GF-D8 (cell line): ENCODE measurements at places on chromosomes 16 and 17.

GRCh38 chr17:38507436-38507835 lies 79.2 kb downstream of the ARHGAP23 start:
- DNase-seq: no peak

- no peak for DNase-seq
These were observed 723.4 kb downstream of the MAF start for GRCh38 chr16:78877114-78877655.

GRCh38 chr16:63749276-63749675 lies 1372.6 kb downstream of the CDH11 start:
- DNase-seq: no peak

DNA sequence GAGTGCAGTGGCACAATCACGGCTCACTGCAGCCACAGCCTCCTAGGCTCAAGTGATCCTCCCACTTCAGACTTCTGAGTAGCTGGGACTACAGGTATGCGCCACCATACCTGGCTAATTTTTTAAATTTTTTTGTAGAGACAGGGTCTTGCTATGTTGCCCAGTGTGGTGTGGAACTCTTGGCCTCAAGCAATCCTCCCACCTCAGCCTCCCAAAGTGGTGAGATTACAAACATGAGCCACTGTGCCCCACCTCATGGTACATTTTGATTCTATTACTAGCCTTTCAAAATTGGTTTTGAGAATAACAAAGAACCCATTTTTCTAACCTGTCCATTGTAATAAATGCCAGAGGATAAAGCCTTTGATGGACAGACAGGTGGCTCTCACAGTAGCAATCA lies 1.4 kb downstream of the CCDC43 start:
- no peak for DNase-seq

DNA sequence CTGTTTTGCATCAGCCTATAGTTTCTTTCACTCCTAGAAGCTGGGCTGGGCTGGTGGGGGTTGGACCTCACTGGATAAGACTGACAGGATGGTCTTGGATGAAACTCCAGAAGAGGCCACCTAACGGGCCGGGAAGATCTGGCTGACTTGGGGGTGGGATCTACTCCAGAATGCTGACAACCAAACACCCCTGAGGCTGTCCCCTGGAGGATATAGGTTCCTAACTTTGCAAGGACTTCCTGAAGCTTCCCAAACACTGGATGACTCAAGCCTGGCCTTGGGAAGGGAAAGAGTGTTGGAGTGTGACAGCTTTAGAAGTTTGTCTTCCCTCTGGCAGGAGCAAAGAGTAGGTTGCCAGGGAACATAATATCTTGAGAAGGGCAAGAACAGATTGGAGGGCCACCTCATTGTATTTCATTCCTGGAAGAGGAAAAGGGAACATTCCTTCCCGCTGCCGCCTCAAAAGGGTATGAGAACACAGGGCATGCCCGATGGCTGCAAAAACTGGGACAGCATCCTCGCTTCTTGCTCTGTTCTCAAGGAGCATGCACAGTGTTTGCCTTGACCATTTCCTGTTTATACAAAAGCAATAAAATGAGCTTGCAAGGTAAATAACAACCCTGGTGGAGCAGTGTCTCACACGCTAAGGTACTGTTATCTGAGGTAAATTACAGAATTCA lies 6.8 kb upstream of the CYB5B start:
- no peak for DNase-seq

DNA sequence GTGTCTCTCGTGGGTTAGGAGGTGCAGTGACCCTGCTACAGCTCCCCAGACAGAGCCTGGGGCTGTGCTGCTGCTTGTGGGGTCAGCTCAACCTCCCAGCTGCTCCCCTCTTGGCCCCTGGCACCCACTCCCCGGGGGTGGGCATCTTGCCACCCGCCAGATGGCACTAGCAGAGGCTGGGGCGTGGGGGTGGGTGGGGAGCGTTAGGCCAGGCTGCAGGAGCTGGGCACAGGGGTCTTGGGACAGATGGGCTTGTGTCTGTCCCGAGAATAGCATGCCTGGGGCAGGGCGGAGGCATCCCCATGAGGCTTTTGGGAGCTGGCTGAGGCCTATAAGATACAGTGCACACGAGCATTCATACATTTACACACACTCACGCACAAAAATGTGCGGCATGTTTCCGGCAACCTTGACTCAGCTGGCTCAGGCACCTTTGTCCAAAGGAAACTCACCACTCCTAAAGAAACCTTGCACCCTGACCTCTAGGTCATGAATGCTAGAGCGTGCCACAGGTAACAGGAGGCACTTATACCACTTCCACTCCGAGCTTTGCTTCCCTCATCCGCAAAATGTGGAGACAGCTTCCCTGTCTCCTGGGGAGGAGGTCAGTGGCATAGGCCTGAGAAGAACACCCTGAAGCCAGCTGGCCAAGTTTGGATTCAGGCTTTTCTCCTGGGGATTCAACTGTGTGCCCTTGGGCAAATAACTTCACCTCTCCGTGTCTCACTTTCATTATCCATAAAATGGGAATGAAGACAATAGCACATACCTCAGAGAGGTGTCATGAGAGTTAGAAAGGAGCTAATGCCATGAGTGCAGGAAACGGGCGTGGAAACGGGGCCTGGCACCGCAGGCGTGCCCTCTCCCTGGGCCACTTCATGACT lies 78.9 kb upstream of the LHX1 start:
- no peak for DNase-seq

- DNase-seq: no peak
These were observed 42.0 kb upstream of the ACSF3 start for GRCh38 chr16:89051521-89052166.

- DNase-seq: no peak
These were observed 17.5 kb downstream of the ABCA9 start for GRCh38 chr17:69043098-69043734.

DNA sequence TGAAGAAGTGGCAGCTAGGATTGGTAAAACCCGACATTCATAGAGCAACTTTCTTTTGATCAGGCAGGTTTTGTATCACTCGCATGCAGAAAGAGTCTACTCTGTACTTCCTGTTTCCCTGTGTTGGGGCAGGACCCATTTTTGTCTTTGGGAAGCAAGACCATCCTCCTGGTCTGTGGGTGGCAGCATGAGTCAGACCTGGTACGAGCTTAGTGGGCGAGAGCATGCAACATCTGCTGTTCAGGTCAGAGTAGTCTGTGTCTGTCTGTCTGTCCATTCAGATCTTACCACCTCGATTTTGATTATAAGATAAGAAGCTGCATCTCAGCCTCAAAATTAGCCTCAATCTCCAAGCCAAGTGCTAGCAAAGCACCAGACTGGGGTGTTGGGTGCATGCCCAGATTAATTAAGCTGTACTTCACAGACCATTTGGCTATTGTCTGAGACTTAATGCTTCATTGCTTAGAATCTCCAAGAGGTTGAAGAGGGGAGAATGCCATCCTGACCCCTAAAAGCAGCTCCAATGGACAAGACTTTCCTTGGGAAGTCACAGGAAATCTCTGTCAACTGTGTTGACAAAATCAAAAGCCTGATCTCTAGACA lies 110.9 kb downstream of the XYLT1 start:
- DNase-seq: peak; percentile 26

DNA sequence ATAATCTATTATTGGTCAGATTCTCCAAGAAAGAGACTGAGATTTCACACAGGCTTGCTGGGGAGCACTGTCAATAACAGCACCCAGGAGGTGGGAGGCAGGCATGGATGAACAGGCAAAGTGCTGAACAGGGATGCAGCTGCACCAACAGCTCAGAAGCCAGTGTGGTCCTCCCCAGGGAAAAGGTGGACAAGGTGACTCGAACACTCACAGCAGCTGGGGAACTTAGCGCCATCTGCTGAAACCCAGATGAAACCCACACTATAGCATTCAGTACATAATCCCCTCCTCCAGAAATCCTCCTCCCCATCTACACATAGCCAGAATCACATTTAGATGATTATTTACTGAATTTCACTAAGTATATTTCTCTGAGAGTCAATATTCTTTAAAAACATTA lies 255.2 kb upstream of the WSB1 start:
- no peak for DNase-seq

- DNase-seq: peak; percentile 97
These were observed 42.2 kb upstream of the GSE1 start for GRCh38 chr16:85570735-85571562.

GRCh38 chr16:51473091-51473490 lies 322.0 kb upstream of the SALL1 start:
- DNase-seq: no peak

DNA sequence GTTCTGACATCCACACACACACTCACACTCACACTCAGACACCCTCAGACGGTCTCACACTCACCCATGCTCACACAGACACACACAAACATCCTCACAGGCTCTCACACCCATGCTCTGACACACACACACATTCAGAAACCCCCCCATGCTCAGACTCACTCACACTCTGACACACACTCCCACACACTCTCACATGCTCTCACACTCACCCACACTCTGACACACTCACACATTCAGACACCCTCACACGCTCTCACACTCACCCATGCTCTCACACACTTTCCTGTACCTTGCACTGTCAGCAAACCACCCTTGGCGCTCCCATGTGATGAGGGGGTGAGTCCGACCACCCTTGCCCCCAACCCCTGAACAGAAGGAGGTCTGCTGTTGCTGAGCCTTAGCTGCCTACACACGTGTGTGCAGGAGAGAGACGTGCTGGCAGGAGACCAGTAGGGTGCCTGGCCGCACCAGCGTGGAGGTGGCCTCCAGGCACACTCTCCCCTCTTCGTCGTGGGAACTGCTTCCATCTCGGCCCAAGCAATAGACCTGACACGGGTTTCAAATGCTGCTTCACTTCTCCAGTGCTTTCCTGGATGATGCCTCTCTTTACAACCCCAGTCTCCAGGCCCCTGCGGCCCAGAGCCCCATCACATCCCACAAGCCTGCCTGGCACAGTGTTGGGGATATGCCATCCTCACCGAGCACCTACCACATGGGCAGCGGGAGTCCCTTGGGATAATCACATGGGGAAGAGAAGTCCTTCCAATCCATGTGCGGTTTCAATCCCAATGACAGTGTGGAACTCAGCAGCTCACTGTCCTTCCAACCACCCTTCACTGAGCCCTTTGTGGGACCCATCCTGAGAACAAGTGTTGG lies 267.8 kb upstream of the FOXF1 start:
- no peak for DNase-seq

DNA sequence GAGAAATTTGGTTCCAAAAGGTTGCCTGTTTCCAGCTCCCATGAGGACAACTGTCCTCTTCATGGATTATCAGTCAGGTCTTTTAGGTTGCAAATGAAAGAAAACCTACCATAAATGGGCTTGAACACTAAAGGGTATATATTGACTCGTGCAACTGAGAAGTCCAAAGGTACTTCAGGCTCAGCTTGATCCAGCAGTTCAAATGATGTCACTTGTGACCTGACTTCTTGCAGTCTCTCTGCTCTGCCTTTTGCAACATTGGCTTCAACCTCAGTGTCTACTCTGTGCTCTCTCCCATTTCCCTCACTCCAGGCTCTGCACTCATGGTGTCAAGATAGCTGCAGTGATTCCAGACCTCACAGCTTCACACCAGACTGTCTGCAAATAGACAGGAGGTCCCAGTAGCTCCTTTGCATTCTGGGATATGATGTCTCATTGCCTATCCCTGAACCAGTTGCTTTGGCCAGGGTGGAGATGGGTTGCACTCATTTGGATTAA lies 5.5 kb upstream of the CALB2 start:
- DNase-seq: no peak

DNA sequence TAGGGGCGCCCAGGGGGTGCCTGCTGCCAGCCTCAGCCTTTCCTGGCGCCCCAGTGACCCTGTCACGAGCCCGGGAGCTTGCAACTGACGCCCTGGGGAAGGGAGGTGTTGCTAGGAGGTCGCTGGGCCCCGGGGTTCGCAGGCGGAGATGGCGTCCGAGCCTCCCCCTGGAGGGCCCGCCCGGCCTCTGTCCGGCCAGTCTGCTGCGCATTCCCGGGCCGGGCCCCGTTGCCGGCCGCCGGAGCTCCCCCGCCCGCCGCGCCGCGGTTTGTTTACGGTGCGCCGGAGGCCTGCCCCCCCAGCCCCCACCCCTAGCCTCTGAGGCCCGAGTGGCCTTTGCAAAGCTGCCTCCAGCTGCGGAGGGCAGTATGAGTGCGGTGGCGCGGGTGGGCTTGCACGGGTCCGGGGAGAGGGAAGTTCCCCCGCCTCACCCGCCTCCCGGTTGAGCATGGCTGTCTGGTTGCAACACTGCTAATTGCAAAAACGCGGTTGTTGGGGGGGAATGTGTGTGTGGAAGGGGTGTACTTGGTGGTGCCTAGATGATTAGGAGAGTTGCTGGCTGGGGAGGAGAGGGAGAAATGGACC lies 514 bp downstream of the THRA start:
- DNase-seq: peak; percentile 61

DNA sequence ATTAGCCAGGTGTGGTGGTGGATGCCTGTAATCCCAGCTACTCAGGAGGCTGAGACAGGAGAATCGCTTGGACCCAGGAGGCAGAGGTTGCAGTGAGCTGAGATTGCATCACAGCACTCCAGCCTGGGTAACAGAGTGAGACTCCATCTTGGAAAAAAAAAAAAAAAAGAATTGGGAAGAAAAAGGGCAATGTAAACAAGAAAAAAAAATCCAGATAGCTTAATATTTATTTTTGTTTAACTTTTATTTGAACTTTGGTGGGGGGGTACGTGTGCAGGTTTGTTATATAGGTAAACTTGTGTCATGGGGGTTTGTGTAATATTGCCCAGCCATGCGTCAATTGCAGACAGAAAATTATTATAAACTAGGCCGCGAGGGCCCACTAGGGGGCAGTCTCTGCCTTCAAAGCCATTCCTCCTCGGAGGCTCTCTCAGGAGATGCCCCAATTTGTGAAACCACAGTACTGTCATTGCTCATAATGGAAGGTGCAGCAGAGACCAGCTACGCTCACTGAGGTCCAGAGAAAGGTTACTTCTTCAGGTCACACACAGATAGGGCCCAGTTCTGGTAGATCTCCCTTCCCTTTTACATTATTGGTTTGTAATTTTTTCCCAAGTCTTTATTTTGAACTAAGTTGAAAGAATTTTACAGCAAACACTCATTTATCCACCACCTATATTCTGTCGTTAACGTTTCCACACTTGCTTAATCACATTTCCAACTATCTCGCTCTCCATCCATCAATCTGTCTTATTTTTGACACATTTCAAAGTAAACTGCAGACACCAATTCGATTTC lies 206.2 kb downstream of the PRKCB start:
- no peak for DNase-seq

DNA sequence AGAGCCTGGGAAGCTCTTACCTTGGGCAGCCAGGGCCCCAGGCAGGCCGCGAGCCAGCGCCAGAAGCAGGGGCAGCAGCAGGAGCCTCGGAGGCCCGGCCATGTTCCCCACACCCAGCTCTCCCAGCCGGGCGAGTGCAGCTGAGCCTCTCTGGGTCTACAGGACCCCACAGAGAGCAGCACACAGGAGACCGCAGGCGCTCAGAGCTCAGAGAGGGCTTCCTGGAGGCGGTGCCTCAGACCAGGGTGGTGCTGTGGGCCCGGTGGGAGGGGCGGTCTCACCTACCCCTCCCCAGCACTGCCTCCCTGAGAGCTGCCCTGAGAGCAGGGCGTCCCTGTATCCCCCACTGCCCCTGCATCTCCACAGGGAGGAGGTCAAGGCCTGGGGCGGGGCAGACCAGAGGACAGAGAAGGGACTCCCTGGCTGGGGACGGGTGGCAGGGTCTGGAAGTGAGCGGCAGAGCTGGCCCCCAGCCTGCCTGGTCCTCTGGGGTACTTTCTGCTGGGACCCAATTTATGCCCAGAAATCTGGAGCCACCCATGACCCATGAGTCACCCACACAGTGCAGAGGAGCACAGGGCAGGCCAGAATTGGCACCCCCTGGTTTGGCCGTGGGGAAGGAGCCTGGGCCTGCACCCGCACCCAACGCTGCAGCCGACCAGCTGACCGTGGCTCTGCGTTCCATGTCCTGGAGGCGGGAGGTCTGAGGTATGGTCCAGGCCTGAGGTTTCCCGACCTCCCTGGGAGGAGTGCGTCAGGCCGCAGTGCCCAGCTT lies at the start of gene CD7:
Gene CD7, minus strand, starts transcription at position 215 of the 775 bp plus-strand sequence. Its CDS starts 113 bp downstream, at position 102.
- no peak for DNase-seq

- no peak for DNase-seq
These were observed 298.3 kb downstream of the CDH11 start for GRCh38 chr16:64823481-64824075.
